ENCODE measurements at places on chromosomes 12 and 14.

DNA sequence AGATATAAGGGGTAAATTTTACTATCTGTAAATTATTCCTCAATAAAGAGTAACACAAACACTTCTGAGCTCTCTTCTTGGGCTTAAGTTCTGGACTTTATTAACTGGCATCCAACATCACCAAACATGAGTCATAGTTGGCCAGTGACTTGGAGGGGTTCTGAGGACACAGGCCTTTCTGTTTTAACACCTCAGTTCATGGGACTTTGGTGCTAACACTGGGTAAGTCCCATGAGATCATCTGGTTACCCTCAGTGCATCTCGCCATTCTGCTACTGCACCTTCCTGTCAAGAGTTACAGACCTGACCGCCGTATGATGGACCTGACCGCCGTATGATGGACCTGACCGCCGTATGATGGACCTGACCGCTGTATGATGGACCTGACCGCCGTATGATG lies 9.9 kb downstream of the SLC15A4 start:
- DNase-seq: no peak

GRCh38 chr12:119710374-119710964 lies 42.5 kb downstream of the PRKAB1 start:
- no peak for DNase-seq

- no peak for DNase-seq
These were observed 4.1 kb downstream of the PHB2 start for GRCh38 chr12:6966351-6966750.

DNA sequence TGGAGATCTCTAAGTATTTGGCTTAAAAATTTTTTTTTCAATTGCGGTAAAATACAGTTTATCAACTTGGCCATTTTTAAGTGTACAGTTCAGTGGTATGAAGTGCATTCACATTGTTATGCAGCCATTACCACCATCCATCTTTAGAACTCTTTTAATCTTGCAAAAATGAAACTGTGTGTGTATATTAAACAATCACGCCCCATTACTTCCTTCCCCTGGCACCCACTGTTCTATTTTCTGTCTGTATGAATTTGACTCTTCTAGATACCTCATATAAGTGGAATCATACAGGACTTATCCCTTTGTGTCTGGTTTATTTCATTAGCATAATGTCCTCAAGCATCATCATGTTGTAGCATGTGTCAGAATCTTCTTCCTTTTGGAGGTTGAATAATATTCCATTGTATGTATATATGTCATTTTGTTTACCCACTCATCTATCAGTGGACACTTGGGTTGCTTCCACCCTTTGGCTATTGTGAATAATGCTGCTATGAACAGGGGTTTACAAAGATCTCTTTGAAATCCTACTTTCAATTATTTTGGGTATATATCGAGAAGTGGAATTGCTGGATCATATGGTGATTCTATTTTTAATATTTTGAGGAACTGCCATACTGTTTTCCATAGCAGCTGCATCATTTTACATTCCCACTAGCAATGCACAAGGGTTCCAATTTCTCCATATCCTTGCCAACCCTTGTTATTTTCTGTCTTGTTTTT lies 62.9 kb downstream of the SAMD4A start:
- DNase-seq: no peak

- DNase-seq: no peak
These were observed 15.8 kb upstream of the RIOX1 start for GRCh38 chr14:73474952-73475351.

- DNase-seq: no peak
These were observed 69.0 kb downstream of the MVK start for GRCh38 chr12:109642506-109643132.

DNA sequence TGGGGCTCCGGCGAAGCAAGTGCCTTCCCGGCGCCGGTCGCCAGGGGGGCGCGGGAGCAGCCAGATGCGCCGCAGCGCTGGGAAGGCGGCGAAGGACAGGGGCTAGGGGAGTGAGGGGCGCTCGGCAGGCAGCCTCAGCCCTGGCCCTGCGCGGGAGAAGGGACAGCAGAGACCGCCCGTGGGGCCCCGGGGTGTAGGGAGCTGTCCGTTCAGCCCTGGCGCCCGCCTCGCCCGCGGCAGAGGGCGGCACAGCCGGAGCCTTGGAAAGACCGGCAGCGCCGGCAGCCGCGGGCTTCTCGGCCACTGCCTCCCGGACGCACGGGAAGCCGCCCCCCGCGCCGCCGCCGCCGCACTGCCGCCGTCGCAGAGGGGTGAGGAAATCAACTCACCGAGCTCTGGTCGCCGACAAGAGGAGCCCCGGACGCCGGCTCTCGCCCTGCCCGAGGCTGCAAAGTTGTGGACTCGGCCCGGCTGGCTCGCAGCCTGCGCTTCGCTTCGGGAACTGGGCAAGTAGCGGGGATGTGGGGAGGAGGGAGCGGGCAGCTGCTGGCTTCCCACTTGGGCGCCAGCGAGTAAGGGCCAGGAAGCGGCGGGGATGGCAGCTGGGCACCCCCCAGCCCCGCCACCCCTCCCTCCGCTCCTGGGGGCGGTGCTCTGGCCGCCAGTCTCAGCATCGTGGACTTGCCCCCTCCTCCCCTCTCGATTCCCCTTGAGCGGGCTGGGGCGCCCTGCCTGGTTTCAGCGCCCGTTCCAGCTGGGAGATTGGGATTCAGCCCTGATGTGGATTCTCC lies at the start of gene ZDHHC22:
ZDHHC22 (minus strand) TSS at position 578 of the 791 bp plus-strand sequence. CDS start 2,053 bp downstream, outside the sequence.
- DNase-seq: peak; percentile 64

DNA sequence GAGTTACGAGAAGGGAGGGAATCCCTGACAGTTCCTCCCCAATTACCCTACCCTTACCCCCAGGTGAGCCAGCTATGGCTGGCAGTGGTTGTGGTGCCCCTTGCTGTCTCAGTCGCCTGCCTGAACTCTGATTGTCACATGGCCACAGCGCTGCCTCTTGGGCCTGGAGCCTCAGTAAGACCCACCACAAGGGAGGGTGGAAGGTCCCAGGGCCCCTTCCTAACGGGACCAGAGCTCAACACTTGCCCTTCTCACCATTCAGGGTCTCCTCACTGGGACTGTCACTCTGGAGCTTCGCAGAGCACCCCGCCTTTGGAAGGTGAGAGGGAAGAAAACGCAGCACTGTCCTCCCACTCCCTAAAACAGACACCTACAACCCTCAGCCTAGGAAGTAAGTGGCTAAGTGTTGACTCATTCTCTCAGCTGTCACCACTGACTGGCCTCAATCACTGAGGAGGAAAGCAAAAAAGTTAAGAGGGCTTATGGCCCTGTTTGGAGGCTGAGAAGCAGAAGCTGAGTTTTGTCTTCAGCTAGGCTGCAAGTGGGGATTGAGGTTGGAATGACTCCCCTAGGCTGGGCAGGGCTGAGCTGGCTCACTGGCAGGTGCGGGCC lies 1.0 kb downstream of the TMEM253 start:
- no peak for DNase-seq

GRCh38 chr12:31558521-31558920 lies 32.4 kb downstream of the DENND5B start:
- no peak for DNase-seq

DNA sequence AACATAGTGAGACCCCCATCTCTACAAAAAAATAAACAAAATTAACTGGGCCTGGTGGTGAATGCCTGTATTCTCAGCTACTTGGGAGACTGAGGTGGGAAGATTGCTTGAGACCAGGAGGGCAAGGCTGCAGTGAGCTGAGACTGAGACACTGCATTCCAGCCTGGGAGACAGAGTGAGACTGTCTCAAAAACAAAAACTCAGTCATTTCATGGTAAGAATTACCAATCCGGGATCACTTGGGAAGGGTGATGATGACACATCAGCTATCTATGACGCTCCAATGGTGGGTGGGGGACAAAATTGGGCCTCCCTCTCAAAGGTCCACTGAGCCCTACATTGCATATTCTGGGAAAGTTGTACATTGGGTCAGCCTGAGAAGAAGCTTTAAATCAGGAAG lies 47.7 kb downstream of the SERPINA3 start:
- DNase-seq: no peak

DNA sequence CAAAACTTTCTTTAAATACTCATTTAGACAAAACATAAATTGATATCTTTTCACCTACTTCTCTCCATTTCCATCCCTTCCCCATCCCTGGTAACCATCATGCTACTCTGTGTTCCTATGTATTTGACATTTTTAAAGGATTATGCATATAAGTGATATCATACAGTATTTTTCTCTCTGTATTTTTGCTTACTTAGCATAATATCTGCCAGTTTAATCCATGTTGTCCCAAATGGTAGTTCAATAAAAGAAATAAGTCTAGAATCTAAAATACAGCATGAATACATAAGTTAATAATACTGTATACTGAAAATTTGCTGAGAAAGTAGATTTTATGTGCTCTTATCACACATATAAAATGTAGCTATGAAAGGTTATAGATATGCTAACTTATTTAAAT lies 190.3 kb upstream of the NAV3 start:
- DNase-seq: no peak

DNA sequence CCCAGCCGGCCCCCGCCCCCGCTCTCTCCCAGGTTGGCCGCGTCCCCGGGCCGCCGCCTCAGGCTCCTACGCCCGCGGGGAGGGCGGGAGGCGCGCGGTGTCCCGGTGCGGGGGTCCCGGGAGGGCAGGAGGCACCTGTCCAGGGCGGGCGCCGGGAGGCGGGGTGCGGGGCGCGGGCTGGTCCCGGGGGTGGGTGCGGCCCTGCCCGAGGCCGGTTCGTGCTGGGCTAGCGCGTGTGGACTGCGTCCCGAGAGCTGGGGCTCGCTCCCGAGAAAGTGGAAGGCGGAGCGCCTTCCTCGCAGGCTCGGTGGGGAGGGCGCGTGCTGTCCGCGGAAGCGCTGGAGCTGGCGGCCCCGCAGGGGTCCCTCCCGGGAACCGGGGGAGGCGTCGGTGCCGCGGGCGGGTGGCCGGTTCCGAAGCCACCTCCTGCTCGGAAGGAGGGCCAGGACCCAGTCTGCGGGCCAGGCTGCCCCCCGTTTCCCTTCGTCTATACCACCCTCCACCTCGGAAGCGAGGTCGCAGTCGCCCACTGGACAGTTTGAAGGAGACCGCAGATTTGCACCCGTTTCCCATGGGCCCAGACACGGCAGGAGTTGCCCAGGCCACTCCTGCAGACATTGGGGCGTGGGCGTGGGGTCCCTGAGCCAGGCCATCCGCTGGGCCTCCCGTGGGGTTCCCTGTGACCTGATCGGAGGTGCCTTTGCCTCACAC lies 636 bp downstream of the ZFYVE21 start:
- DNase-seq: peak; percentile 38

- no peak for DNase-seq
These were observed 13.6 kb downstream of the BCL7A start for GRCh38 chr12:122035292-122035691.

GRCh38 chr14:22882064-22882463 lies 958 bp upstream of the REM2 start:
- no peak for DNase-seq

DNA sequence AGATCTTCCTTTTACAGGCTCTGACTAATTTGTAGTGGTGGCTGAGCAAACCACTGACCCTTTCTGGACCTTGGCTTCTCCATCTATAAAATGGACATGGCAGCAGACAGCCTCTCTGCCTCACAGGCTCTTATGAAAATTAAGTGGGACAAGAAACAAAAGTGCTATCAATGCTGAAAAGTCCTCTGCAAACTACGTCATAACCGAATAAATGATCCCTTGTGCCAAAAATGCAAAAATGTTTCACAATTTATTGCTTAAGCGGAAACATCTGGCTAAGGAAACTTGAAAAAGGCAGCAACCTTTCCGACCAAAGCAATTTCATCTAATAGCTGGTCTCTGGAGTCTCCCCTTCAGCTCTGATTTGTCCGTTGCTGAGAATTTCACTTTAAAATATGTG lies 108.5 kb upstream of the PLXNC1 start:
- peak; percentile 13 for DNase-seq

- no peak for DNase-seq
These were observed 98.8 kb upstream of the NTF3 start for GRCh38 chr12:5333096-5333495.

GRCh38 chr12:10025236-10025635 lies 5.2 kb upstream of the CLEC9A start:
- no peak for DNase-seq

DNA sequence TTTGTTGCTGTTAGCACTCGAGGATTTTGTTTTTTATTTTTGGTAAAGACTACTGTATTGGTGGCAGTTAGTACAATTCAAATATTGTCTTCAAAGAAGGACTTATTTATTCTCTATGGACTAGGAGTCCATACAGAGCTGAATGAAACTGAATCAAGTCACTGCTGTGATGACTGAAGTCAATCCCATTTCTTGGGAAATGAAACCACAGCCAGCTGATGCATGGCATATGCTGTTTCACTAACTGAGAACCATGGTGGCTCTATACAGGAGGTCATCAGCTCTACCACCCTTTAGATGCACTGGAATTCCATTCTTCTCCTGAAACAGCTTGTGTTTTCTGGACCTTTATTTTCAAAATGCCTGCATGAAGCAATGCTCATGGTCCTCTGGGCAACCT lies 22.2 kb downstream of the VTI1B start:
- no peak for DNase-seq

DNA sequence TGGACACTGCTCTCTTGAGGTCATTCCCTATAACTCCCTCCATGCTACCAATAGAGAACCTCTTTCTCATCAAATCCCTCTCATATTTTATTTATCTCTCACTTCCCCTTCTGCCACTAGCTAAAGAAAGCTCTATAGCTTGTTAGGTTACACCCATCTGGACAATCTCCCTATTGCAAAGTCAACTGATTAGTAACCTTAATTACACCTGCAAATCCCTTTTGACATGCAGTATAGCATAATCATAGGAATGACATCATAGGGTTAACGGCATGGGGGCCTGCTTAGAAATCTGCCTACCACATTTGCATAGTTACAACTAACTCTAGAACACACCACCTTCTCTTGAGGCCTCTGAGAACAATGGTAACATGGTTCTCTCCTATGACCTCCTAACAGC lies 181.2 kb downstream of the EMP1 start:
- no peak for DNase-seq

GRCh38 chr14:73173092-73173735 lies 36.9 kb downstream of the PSEN1 start:
- peak; percentile 79 for DNase-seq

- DNase-seq: no peak
These were observed 21.2 kb downstream of the TBX5 start for GRCh38 chr12:114384739-114385138.

- no peak for DNase-seq
These were observed 31.1 kb downstream of the ZFYVE21 start for GRCh38 chr14:103746701-103747100.

- no peak for DNase-seq
These were observed 4.7 kb upstream of the TTC7B start for GRCh38 chr14:90820958-90821357.

GRCh38 chr12:14387219-14387871 lies 21.9 kb downstream of the ATF7IP start:
- DNase-seq: no peak

DNA sequence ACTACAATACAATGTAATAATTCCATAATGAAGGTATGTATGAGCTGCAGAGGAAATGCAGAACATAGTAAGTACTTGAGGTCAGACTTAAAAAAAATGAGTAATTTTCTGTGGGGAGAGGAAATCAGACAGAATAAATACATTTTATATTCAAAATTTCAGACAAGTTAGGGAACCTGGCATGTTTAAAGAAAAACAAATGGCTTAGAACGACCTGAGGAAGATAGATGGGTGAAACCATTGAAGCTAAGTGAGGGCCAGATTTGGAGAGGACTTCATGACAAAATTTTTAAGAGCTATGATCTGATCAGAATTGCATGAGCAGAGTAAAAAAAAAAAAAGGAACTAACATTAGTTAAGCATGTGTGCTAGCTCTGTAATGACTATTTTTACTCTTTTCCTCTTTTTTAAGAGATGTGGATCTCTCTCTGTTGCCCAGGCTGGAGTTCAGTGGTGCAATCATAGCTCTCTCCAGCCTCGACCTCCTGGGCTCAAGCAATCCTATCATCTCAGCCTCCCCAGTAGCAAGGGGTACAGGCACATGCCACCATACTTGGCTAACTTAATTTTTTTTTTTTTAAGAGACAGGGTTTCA lies 157.6 kb upstream of the PDE3A start:
- no peak for DNase-seq
